ENCODE measurements at places on chromosomes 5 and 9. TPM values are rescaled to one million over a fixed set of nuclear protein-coding genes. Genes with fewer than 3 reads are reported as not detected.

GGTA1 gene
- 0.53 TPM for total RNA-seq

RAB3C gene
- 0.14 TPM for total RNA-seq

TICAM2 gene
- total RNA-seq, result 2.1 TPM

TOR4A gene
- total RNA-seq, result 28.9 TPM

TXNDC8 gene
- not detected for total RNA-seq

RNF180 gene
- total RNA-seq, result 5.0 TPM

PPP3R2 gene
- not detected for total RNA-seq

SCGB3A2 gene
- not detected for total RNA-seq

CCDC183 gene
- 0.26 TPM for total RNA-seq

ADAMTS6 gene
- total RNA-seq, result 117 TPM

GRCh38 chr5:180553530-180553929 is 37.8 kb downstream of the SCGB3A1 start:
- DNase-seq, result no peak

GRCh38 chr9:113658545-113658895 is 195.0 kb downstream of the RGS3 start:
- DNase-seq, result no peak

DNA sequence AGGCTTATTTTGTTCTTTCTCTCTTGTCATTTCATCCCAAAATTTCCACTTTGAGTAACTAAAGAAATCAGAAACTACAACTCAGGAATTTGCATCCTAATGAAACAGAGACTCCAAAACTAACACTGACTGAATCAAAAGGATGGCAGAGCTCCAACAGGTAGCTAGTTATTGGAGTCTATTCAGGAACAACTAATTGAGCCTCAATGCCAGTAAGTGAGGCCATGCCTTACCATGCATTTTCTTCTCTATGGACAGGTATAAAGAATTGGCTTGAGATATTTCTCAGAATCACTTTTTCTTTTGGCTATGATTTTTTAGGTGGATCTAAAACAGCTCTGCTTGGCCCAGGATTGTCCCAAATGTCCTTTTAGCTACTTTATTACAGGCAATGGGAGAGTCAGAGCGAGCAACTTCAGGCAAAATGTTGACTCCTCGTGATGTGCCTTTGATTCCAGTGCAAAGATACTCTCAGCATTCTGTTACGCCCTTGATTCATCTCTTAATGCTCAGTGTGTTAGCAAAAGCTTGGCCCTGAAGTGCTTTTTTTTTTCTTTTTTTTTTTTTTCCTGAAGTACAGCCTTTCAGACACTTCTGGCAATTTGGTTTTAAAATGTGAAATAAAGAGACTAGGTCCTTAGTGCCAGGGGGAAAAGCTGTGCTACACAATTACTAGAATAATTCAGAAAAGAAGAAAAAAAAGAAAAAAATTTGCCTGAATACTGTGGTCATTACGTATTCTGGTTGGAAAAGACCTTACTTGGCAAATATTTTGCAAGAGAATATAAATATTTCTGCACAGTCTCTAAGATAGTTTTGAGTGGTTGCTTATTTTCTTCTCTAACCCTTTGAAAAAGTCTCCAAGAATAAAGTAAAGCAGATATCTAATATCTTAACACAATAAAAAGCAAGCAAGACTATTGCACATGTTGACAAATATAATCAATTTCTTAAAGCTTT is 423.7 kb downstream of the ANXA1 start:
- DNase-seq, result no peak

DNA sequence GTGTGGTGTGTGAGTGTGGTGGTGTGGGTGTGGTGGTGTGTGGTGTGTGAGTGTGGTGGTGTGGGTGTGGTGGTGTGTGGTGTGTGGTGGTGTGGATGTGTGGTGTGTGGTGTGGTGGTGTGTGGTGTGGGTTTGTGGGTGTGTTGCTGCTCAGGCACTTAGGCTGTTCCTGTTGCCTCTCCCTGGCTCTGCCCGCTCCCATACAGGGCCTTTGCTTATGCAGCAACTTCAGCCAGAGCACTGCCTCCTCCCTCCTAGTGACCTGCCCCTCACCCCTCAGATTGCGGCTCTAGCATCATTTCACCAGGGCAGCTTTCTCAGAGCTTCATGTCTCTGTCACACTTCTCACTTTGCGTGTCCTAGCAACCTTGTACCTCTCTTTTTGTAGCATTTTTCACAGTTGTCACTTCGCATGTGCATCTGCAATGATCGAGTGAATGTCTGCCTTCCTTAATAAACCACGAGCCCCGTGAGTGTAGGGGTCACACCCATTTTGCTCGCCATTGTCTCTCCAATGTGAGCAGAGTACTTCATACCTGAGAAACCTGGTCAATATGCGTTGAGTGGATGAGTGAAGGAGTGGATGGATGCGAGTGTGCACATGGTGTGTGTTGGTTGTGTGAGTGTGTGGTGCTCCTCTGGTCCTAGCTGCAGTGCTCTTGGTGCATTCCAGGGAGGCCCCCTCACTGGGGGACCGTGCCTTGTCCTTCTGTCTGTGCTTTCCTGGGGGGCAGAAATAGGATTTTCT is 167.9 kb upstream of the PANK3 start:
- no peak for DNase-seq

GRCh38 chr9:71665247-71665646 is 103.1 kb downstream of the CEMIP2 start:
- no peak for DNase-seq

DNA sequence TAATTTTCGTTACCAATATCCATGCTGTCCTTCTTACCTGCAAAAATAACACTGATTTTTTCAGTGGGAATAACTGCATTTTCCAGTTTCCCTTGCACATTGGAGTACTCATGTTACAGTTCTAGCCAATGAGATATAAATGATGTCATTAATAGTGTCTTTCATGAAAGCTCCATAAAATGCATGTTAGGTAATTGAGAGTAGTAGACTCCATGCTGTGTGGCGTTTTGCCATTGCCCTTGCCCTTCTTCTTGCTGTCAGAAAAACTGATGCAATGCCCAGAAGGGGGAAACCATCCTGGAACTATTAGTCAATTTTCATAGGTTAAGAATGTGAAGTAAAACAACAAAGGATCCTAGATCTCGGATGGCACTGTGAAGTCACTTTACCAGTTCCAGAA is 1765.3 kb downstream of the EFNA5 start:
- no peak for DNase-seq

DNA sequence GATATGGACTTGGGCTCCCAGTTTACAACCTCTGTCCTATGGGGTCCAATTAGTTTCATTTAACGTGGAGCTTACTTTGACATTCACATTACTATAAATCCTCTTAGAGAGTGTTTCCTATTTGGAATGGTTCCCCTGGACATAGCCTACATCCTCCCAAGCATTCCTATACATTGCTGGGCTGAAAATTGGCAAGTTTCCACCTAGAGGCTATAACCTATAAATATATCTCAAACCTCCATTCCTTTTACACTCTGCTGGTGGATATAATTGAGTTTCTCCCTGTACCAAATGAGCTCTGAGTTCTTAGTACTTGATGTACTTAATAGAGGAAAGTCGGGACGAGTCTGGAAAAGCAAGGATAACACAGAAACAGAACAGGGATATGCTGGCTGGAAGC is 172.8 kb downstream of the ASTN2 start:
- DNase-seq, result no peak

GRCh38 chr9:136081826-136082495 is 13.1 kb downstream of the NACC2 start:
- no peak for DNase-seq

GRCh38 chr9:91555132-91555531 is 131.5 kb upstream of the NFIL3 start:
- no peak for DNase-seq

GRCh38 chr5:3417376-3417943 is 178.2 kb upstream of the IRX1 start:
- no peak for DNase-seq

GRCh38 chr5:180720486-180720885 is 19.4 kb downstream of the OR2Y1 start:
- no peak for DNase-seq

DNA sequence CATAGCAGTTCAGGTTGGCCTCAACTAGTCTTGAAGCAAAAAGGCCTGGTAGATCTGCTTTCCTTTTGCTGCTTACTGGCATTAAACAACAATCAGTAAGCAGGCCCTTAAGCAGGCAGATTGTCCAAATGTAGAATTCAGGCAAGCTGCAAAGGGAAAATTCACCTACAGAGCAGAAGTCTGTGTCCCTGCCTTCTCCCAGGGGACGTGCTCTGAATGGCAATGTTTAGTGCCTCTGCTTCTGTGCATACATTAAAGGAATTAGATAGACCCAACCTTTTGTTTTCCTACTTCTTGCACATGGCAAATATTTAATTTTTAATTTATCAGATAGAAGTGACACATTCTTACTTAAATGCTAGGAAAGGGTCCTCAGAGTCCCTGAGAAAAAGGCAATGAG is 328.8 kb upstream of the PIK3R1 start:
- DNase-seq, result no peak

DNA sequence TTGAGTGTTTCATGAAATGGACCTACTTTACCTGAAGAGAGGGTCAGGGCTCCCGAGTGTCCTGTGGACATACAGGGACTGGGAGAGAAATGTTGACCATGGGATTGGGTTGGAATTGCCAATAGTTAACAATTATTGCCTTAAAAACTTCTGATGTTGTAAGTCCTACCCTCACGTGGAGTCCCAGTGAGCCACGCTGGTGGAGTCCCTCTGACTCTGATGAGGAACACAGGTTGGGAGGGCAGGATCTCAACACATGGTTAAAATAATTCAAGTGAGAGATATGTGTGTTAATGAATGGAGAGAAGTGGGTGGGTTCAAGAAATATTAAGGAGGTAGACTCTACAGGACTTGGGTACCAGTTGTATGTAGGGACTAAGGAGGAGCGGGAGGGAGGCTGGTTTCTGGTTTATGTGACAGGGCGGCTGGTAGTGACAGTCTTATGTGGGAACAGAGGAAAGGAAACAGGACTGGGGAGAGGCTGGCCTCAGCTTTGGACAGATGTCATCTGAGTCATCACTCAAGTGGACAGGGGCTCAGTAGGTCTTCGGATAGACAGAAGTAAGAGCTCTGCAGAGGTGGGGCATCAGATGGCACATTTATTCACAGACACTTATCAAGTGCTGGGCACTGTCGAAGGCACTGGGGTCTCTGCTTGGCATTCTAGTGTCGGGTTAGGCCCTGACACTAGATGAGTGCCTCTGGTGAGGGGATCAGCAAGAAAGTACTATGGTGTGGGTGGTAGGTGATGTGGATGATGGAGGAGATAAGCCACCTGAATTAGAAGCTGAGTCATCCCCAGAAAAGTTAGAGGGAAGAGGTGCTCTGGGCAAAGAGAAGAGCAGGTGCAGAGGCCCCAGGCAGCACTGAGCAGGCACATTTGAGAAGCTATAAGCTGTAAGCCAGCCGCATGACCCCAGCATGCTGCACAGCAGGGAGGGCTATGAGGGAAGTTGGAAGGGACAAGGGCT is 27.2 kb downstream of the MAML1 start:
- no peak for DNase-seq

- no peak for DNase-seq
These were observed 752.1 kb downstream of the DTWD2 start for GRCh38 chr5:118236108-118236849.

DNA sequence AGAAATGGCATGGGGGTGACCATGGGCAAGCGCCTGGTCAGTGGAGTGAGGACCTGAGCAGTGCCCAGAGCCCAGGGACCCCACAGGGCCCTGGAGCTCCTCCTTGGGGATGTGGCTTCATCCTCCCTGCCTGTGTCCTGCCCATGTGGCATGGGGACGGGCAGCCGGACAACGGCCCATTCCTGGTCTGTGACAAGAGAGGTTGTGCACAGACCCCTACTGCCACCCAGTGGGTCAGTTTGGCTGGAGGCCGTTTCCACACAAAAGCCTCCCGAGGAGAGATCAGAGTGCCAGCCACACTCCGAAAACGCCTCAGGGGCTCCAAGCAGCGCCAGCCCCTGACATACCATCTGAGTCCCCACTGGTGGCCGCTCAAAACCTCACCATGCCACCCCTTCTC is 19.8 kb downstream of the SLC6A18 start:
- DNase-seq, result no peak

DNA sequence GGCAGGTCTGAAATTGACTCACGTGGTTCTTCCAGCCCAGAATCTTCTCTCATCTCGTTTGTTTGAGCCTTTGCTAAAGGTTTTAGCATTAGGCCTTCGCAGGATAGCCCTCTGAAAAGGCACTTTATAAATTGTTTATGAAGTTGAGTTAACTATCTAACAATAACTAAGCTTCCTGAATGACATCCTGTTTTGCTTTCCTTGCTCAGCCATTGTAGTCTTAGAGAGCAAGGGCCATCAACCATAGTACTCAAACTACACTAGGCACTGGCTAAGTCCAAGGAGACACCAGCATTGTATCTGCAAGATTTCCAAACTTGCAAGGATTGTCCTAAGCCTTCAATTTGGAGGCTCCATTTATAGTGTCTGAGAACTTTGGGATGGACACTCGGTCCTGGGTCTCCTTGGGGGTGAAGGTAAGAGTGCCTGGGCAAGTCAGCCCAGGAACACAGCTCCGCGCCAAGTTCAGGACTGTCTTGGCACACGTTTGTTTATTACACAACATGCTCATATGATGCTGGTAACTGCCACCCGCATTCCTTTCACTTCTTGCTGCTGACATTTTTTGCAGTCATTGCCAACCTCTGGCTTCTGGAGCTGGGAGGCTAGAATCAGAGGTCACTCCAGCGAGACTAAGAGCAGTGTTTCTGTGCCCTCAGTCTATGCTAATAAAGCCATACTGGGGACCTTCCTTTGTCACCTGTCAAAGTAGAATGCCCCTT is 151.1 kb downstream of the ESM1 start:
- no peak for DNase-seq

- no peak for DNase-seq
These were observed 289.6 kb downstream of the SEC61B start for GRCh38 chr9:99511723-99512122.

DNA sequence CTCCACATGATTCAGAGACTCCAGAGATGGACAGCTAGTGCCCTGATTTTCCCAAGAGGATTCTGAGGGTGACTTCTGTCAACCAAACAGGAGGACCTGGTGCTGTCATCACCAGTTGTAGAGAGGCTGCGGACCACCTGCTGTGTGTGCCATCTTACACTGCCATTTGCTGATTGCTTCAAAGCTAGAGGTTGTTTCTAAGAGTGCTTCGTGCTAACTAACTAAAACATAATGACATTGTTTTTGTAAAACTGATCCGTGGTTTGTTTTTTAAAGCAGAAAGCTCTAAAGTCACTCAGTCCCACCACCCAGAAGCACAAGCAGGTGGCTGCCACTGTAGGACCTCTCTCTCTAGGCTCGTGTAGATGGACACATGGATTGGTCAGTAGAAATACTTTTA is 12.2 kb downstream of the TENT4A start:
- DNase-seq, result no peak

All from pulmonary artery endothelial cell (primary cell).